ENCODE measurements at places on chromosomes 7 and 10.
A peak's percentile ranks its signal among the peaks of the same experiment; 100 is the strongest.

DNA sequence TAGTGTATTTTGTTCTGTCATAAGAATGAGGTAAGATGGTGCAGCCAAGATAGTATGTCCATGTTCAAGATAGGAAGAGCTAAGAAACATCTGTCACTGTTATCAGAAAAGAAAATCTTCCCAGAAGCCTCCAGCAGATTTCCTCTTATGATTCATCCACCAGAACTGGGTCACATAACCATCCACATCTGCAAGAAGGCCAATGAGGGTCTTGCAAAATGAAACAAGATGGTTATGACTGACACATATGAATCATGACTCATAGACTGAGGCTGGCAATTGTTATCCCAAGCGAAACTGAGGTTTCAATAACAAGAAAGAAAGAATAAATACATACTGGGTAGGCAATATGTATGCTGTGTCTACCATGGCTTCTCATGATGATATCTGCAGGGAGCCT is 30.3 kb downstream of the CCNJ start:
- DNase-seq, result peak; percentile 8

DNA sequence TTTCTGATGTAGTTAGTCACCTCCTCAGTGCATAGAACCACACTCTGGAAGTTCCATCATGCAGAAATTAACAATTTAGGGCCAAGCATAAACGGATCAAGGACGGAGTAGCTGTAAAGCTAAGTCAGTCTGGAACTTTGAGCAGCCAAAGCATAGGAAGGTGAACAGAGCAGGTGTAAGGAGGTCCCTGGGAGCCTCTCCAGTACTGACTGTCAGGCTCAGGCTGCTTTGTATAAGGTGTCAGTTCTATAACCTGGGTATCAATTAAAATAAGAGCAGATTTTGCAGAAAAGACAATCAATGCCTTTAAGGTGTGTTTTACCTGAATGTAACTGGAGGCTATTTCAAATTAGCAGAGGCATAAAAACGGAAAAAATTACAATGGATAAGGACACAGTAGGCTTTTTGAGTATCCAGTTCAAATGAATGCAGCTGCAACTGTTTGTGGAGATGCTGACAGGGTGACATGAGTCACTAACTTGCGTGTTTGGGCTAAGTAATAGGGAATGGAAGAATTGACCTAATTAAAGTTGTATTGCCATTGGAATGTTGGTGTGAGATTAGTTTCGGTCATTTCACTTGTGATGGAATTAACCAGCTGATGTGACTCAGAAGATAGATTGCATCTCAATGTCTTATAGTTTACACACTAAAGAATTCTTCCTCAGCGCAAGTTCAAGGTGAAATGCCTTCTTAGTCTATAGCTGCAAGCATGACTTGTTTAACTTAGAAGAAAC is 417.9 kb upstream of the CNTNAP2 start:
- peak; percentile 16 for DNase-seq

DNA sequence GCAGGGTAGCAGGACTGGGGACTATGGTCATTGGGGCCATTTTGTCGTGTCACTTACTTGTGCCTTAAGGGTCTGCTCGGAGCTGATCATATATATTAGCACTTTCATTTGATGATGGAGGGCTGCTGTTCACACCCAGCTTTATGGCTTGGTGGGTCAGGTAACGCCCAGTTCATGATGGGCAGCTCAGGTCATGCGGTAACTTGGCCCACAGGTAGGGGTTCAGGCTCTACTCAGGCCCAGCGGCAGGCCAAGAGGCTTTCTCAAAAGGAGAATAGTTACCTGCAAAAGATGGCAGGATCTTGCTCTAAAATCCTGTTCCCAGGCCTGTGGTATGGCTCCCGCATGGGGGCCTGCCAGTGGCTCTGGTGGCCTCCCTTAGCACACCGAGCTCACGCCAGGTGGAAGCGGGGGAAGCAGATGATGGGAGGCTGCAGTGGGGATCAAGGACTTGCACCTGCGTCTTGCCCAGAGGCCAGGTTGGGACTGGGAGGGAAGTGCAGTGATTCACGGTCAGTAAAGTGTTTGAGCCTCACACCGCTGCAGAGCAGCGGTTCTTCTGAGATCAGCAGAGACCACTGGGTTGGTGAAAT is 109.5 kb downstream of the ADCY1 start:
- no peak for DNase-seq

DNA sequence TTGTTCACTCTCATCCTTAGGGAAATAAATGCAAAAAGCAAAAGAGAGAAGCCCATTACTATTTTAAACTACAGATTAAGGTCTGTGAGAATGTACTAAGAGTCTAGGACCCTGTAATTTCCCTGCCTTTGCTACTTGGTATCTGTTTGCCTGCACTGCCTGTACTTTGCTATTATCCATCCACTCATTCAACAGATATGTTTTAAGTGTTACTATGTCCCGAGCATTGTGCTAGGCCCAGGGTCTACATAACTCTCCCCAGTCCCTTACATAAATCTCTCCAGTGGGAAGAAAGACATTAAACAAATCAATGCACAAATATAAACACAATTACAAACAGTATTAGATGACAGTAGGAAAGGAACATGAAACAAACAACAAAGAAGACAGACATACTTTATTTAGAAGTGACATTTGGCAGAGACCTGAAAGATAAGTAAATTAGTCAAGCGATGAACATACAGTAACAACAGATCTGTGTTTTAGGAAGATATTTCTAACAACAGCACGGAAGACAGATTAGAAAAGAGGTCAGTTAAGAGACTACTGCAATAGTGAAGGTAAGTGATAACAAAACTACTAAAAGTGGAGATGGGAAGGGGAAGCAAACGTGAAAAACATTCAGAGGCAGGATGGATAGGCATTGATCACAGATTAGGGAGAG is 30.0 kb downstream of the ZNF800 start:
- no peak for DNase-seq

DNA sequence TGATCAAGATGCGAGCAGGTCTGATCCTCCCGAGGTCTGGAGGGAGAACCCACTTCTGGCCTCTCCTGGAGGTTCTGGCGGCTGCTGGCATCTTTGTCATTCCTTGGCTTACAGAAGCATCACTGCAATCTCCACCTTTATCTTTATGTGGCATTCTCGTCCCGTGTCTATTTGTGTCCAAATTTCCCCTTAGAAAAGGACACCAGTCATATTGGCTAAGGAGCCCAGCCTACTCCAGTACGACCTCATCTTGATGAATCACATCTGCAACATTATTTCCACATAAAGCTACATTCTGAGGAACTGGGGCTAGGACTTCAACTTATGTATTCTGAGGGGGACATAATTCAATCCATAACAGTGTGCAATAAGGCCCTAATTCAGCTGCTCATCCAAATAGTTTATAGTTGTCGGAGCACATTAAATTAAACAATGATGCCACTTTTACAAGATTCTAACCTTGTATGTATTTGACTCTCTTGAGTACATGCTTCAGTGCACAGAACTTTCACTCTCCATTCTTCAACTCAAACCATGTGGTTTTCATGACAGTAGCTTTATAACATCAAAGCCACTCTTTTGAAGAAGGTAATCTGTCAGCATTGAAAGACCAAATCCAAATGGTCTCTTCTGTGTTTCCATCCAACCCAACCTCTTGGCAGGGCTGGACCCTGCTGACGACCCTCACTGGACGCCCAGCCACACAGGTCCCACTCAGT is 86.2 kb upstream of the DDC start:
- no peak for DNase-seq

DNA sequence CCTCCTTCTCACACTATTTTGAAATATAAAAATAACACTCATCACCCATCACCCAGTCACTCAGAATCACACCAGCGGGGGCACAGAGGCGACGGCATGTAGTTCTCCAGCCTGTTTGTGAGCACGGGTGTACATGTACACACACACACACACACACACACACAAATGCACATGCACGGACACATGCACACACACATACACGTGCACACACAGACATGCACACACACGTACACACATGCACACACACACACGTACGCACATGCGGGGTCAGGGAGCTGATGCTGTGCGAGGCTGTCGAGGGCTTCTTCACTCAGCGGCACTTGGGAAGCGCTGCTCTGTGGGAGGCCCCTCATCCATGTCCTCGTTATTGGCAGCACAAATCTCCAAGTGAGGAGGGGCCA is 178.8 kb downstream of the ELFN1 start:
- no peak for DNase-seq

- no peak for DNase-seq
Measured at GRCh38 chr10:133002685-133003084, 60.3 kb upstream of the CFAP46 start.

GRCh38 chr10:87675396-87676376 is 16.0 kb downstream of the PAPSS2 start:
- DNase-seq, result no peak

GRCh38 chr10:74748468-74749031 is 77.8 kb upstream of the KAT6B start:
- DNase-seq, result no peak

DNA sequence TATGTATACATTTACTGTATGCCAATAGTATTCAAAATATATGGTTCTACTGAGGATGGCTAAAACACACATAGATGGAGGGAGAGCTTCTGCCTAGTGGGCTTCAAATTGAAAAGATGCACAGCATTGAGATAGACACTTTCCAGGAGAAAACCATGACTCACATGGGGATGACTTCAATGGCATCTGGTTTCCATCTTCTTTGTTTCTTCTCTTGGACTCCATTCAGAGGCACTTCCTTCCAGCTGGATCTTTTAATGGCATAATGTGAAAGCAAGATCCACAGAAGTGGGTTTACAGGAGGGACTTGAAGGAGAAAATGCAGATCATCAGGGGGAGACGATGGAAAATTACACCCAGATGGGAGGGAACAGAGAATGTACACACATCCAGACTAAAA is 84.9 kb downstream of the ZNF365 start:
- DNase-seq, result no peak

- DNase-seq, result no peak
Measured at GRCh38 chr7:146772601-146773000, 656.0 kb downstream of the CNTNAP2 start.

All from T1000 (cell line).